ENCODE measurements at places on chromosomes 11 and 22. TPM values are rescaled to one million over a fixed set of nuclear protein-coding genes. Genes with fewer than 3 reads are reported as not detected.

GRCh38 chr22:23243006-23243573, 62.8 kb downstream of the BCR start:
- peak; percentile 89 for DNase-seq

DNA sequence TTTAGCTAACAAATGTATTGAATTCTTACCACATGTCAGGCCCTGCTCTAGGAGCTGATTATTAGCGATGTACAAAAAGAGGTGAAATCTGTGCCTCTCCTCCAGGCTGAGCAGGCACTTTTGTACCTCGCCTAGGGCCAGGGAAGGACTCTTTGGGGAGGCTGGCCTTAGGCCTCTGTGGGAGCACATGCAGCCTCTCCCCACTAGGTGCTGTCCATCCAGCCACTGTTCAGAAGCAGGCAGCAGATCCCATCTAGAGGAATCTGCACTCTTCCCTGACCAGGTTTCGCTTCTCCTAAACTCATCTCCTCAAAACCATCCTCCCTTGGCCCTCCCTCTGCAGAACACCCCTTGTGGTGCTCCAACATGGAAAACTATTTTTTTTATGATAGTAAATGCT, 51.9 kb upstream of the WT1 start:
- peak; percentile 72 for DNase-seq

DNA sequence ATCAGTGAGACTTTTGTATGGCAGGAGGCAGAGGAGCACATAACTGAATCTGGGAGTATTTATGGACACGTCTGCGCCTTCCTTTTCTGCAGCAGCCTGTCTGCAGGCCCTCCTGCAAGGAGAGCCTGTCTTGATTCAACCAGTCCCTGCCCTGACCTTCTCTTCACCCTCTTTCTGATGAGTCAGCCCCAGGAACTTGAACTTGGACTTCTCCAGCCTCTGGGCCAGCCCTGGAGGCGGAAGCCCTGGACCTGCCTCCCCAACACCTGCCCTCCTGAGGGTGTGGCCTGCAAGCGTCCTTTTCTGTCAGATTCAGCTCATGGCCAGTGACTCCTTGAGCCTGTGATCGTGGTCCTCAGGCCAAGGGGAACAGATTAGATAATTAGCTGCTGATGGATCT, 20.0 kb downstream of the DAGLA start:
- DNase-seq = peak; percentile 74

- peak; percentile 65 for DNase-seq
Observed at GRCh38 chr11:75223954-75224643, 16.5 kb upstream of the TPBGL start.

The MARK2 gene
- 28.9 TPM for total RNA-seq
